HFF-Myc (cell line): ENCODE measurements at places on chromosomes 3 and 15.

GRCh38 chr3:128286691-128287090, 133.4 kb downstream of the EEFSEC start:
- no peak for DNase-seq

- no peak for DNase-seq
These were observed 18.9 kb downstream of the VGLL4 start for GRCh38 chr3:11624704-11625375.

- DNase-seq: no peak
These were observed 75.6 kb upstream of the ICE2 start for GRCh38 chr15:60554494-60554893.

DNA sequence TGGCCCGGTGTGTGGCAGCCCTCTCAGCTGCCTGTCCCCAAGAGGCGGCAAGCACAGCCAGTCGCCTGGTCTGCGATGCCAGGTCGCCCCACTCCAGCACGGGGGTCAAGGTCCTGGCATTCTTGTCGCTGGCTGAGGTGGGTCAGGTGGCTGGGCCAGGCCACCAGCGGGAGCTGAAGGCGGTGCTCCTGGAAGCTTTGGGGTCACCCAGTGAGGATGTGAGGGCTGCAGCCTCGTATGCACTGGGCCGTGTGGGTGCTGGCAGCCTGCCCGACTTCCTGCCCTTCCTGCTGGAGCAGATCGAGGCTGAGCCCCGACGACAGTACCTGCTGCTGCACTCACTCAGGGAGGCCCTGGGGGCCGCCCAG, 20.8 kb downstream of the CAND2 start:
- no peak for DNase-seq

DNA sequence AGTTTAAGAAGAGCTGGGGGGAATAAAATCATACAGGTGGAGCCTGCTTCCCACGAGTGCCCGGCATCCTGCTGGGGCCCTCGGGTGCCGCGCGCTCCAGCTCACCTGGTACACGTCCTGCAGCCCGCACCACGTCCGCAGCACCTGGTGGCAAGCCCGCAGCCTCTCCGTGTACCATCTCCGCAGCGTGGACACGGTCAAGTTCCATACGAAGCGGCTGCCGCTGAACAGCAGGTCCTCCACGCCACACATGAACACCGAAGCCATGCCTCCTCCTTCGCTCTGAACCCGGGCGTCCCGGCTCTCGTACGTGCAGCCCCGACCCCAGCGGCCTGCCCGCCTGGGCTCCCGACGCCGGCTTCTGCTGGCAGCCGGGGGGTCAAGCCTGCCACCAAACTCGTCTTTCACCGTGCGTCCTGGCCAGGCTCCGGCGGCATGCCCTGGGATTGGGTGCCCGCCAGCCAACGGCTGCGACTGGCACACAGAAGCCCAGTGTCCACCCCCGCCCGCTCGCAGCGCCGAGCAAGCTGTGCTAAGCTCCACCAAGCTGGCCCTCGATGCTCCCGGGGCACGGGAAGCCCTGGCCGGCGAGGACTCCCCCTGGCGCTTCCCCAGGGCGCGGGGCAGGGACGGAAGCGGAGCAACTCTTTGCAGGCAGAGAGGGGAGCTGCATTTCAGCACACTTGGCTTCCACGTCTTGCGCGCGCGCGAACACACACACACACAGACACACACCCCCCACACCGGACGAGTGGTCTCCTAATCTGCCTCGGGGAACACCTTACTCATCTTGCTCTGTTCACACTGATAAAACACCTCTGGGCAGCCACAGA, at the start of gene FRMD4B:
Gene FRMD4B (minus strand): TSS at position 366 of the 833 bp plus-strand sequence. CDS start 99 bp downstream, at position 267.
- no peak for DNase-seq

GRCh38 chr15:29066310-29066709, 180.5 kb downstream of the APBA2 start:
- DNase-seq: no peak

GRCh38 chr3:33645060-33645647, 72.9 kb downstream of the CLASP2 start:
- no peak for DNase-seq
